Stimulated activated CD4-positive, alpha-beta T cell treated with anti-CD3 and anti-CD28 coated beads, Interleukin-1b, Interleukin-23, amount 100 ng/mL, for 48 hours (primary cell): ENCODE measurements at places on chromosomes 16 and 17.

- no peak for DNase-seq
These were observed 851 bp upstream of the DPEP1 start for GRCh38 chr16:89612415-89613166.

- DNase-seq: no peak
These were observed 465 bp upstream of the PRSS22 start for GRCh38 chr16:2858245-2859025.

DNA sequence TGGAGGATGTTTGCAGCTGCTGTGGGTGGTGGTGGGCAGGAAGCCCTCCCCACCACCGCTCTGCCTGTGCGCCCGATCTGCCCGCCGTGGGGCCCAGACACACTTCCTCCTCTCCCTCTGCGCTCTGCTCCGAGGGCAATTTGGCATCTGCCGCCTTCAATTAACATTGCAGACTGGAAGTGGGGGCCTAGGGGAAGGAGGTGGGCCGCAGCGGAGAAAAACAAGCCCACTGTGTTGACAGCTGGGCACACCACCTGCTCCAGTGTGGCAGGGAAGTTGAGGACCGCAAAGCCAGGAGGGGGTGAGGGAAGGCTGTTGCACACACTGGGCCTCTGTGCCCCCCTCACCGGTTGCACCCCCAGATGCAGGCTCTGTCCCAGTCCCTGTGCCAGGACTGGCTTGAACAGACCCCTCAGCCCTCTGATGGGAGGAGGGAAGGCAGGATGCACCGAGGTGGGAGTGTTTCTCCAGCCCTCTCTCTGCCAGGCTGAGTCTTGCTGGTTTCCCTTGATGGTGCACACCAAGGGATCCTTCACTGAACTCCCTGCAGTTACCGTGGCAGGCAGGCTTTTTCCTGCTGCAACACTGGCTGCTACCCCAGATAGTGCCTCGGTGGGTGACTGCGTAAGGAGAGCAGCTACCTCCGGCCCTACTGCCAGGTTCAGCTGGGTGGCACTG is 72.8 kb upstream of the MED9 start:
- DNase-seq: peak; percentile 25

- peak; percentile 34 for DNase-seq
These were observed 51.8 kb downstream of the CA10 start for GRCh38 chr17:52106638-52107261.

DNA sequence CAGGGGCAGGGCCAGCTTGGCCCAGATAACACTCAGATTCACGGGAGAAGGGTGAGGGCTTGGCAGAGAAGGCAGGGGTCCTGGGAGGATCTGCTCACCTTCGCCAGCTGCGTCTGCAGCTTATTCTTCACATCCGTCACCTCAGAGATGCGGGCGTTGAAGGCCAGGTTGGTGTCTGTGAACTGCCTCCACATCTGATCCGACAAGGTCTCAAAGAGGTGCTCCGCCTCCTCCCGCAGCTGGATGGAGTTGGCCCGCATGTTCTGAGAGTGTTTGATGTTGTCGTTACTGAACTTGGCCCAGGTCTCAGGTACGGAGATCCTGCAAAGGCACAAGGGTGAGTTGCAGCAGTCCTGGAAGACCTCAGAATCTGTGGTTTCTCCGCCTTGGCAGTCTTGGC is 18.9 kb downstream of the TEKT5 start:
- DNase-seq: no peak

DNA sequence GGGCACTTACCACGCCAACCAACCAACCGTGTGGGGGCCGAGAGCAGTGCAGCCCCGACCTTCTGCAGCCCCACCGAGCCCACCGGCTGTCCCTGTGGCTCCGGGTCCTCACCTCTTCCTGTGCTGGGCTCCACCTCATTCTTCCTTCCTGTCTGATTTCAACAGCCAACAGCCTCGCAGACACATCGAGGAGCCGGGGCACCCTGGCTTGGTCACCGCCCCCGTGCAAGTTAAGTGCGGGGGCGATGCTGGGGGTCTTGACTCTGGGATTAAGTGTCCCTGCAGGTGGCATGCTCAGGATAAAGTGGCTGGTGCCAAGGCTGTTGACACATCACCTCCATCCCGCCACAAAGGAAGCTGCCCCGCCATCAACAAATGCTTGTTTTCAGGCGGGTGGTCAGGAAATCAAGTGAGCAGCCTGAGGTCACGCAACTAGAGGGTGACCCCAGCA is at the start of gene NLRC3:
Gene NLRC3 (minus strand): TSS at position 102 of the 451 bp plus-strand sequence. CDS start 12,367 bp downstream, outside the sequence.
- DNase-seq: peak; percentile 31

GRCh38 chr17:38704606-38705522 is at the start of gene MLLT6:
Gene MLLT6 (plus strand): TSS chr17:38705273. CDS start chr17:38705633, 360 bp downstream.
- DNase-seq: peak; percentile 65

- DNase-seq: no peak
These were observed 180.9 kb downstream of the RPTOR start for GRCh38 chr17:80725517-80725916.

DNA sequence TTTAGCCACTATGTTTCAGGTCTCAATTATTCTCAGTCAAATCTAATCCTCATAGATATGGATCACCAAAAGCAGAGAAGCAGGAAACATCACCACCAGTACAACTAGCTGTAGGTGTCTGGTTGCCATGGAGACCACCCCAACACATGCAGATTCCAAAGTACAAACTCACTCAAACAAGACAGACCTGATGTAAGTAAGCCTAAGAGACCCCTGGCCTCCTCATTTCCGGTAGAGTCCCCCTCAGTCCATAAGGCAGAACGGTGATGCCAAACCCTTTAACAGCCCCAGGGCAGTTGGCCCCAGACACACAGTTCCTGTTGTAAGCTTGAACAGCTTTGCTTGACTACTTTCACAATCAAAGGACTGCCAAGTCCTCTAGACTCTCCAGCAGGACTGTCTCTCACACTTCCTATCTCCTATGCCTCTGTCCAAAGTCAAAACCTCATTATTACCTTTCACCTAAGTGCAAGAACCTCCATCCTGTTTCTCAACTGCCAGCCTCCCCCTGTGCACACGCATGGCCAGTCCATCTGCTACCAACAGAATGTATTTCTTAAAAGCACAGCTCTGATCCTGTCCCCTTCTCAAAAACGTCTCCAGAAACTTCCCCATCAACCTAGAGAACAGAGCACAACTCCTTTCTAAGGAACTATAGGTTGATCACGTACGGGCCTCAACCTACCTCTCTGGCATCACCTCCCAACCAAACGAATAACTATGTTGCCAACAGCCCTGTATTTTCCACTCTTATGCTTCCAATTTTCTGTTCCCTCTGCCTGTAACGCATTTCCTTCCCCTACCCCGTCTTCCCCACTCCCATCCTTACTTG is 23.9 kb downstream of the SLC39A11 start:
- no peak for DNase-seq

GRCh38 chr17:751269-752001 is 629 bp downstream of the GEMIN4 start:
- DNase-seq: peak; percentile 53

GRCh38 chr16:15482068-15482747 is 47.8 kb downstream of the BMERB1 start:
- peak; percentile 72 for DNase-seq

DNA sequence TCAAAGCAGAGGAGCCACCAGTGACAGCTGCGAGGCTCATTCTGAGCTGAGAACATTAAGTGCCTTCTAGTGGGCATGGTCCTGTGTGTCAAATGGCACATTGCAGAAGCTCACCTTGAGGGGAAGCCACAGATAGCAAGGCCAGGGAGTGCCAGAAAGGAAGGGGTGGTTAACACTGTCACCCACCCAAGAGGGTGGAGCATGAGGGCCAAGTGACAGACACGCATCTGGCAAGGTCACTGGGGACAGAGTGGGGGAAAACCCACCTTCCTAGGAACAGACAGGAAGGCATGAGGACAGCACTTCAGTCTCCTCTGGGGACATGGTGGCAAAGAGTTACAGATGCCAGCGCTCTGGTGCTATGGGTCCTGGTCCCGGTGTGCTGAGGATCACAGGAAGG is 22.1 kb downstream of the NUBP1 start:
- DNase-seq: no peak

DNA sequence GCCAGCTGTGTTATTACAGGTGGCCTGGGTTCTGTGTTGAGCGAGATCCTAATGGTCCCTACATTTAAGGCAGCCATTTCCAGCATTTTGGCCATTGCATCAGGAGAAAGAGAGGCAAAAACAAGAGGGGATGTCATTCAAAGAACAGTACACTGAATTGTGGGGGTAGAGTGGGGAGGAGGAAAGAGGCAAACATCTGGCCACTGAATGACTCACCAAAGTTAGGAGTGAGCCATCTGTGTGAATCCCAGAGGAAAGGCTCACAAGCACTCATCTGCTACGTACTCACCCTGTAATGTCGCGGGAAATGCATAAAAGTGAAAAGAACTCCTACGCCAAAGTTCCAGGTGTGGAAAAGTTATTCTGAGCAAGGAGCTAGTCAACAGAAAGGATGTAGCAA is 16.7 kb downstream of the KRABD2 start:
- DNase-seq: no peak

DNA sequence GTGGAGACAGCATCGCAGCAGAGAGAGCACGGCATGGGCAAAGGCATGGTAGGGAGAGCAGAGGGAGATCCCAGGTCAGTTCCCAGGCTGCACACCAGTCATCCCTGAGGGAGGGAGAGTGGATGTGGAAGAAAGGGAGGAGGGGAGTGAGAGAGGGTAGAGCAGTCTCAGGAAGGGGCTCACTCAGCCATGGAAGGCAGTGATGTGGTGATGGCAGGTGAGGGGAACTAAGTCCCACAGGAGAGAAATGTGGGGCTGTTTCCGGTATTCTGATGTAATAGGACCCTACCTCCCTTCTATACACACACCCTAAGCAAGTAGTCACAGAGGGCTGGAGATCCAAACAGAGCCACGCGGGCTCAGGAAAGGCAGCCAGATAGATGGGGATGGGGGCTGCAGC is 500.3 kb upstream of the CDH11 start:
- no peak for DNase-seq

GRCh38 chr17:78278139-78278741 is 46.8 kb downstream of the TMEM235 start:
- DNase-seq: no peak

- no peak for DNase-seq
These were observed 10.2 kb downstream of the MARCHF10 start for GRCh38 chr17:62797959-62798358.

- DNase-seq: no peak
These were observed 193.7 kb upstream of the CHMP6 start for GRCh38 chr17:80797741-80798594.

GRCh38 chr16:26598998-26599784 is 467.5 kb upstream of the C16orf82 start:
- DNase-seq: no peak

GRCh38 chr17:77409282-77410161 is 268.8 kb downstream of the SEC14L1 start:
- no peak for DNase-seq

- no peak for DNase-seq
These were observed 28.2 kb upstream of the TNFRSF13B start for GRCh38 chr17:16999931-17000625.

DNA sequence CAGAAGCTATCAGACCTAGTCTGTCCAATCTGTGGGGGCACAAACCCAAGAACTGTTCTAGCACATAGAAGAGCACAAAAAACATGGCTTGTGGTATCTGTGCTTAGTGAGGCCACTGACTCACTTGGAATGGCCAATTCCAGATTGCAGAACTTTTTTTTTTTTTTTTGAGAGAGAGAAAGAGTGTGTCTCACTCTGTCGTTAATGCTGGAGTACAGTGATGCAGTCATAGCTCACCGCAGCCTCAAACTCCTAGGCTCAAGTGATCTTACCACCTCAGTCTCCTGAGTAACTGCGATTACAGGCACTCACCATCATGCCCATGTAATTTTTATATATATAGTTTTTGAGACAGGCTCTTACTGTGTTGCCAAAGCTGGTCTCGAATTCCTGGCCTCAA is 77.2 kb upstream of the CLEC3A start:
- DNase-seq: no peak

DNA sequence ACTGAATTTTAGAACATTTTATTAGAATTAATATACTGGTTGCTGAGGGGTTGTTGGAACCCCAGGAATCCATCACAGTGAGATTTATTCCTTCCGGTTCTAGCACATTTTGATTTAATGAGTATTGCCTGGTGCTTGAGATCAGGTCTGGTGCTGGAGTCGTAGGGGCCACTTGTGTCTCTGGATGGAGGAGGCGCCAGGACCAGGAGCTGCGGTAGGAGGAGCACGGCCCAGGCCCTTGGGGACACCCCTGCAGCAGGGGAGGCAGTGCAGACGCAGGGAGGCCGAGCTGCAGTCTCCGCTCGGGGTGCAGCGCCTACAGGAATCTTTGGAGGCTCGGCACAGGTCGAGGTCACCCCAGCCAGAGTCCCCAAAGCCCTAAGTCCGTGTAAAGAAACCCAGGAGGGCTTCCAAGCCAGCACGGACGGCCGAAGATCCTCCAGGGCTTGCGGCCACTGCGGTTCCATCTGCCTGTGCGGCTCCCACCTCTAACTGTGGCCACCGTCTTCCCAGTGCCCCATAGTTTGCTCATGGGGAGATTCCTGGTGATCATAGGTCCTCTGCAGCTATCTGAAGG is 66.2 kb upstream of the CREBBP start:
- no peak for DNase-seq
